ENCODE measurements at places on chromosomes 16 and 17. TPM values are rescaled to one million over a fixed set of nuclear protein-coding genes. Genes with fewer than 3 reads are reported as not detected.

The ITGAL gene
- total RNA-seq = under 0.01 TPM

The PAQR4 gene
- total RNA-seq = 2.7 TPM

The CCL14 gene
- 12.5 TPM for total RNA-seq

The SPNS3 gene
- 0.11 TPM for total RNA-seq

The UBB gene
- 2,958 TPM for total RNA-seq

The ZNF423 gene
- 5.9 TPM for total RNA-seq

The RGS11 gene
- under 0.01 TPM for total RNA-seq

The RHBDF2 gene
- 7.9 TPM for total RNA-seq

The PERCC1 gene
- not detected for total RNA-seq

The SLC16A6 gene
- 0.54 TPM for total RNA-seq

The TUBG2 gene
- total RNA-seq = 4.2 TPM

The ABAT gene
- 1.8 TPM for total RNA-seq

The C17orf113 gene
- total RNA-seq = 0.22 TPM

The AGRP gene
- total RNA-seq = not detected

The PRCD gene
- total RNA-seq = 0.54 TPM

The IRX5 gene
- 0.33 TPM for total RNA-seq

The ANKFN1 gene
- not detected for total RNA-seq

The FBXW10B gene
- 0.17 TPM for total RNA-seq

The TEX19 gene
- not detected for total RNA-seq

The OMG gene
- total RNA-seq = 2.4 TPM

The LYZL6 gene
- not detected for total RNA-seq

The HID1 gene
- total RNA-seq = 45.6 TPM

The CMTM2 gene
- not detected for total RNA-seq

The HLF gene
- total RNA-seq = not detected

The ZSCAN10 gene
- total RNA-seq = not detected

The GPR142 gene
- total RNA-seq = not detected

The RARA gene
- total RNA-seq = 8.8 TPM

All from dermis lymphatic vessel endothelial cell (primary cell).